ENCODE measurements at places on chromosomes 7 and 10.

DNA sequence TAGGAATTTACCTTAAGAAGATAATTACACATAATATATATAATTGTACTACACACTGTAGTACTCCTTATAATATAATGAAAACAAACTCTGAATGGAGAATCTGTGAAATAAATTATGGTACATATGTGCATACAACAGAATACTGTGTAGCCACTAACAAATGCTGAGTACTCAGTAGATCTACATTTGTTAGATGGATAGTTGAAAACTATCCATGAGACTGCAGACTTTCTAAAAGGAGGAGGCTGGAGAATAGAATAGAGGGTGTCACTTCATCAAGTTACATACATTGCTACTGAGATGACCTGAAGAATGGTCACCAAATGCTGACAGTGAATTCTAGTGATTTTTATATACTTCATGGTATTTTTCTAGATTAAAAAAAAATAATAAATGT lies 68.7 kb upstream of the OGDHL start:
- no peak for DNase-seq

DNA sequence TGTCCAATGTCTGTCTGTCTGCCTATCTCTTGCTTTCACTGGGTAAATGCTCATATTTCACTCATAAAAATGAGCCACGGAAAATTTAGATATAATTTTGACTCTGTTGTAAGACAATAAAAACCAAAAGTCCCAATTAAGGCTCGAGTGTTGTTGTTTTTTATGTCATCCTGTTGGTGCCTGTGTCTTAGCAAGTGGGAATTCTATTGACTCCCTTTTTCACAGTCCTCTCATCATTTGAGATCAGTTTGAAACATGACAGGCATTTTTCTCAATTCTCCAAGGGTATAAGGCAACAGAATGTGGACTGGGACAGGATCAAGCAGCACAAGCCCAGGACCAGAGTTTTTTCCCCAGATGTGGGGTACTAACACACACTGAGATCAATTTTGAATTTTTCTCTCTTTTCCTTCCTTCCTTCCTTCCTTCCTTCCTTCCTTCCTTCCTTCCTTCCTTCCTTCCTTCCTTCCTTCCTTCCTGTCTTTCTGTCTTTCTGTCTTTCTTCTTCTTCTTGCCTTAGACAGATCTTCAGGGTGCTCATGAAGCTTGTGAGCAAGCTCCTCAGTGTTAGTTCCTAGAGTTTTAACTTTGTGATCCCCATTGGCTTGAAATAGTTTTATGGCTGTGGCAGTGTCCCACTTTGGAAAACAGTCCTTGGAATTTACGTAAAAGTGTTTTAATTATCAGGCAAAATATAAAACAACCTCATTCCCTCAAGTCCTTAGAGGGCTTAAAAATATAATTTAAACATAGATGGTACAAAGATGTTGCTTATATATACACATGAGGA lies 3.2 kb upstream of the NEUROD6 start:
- DNase-seq: no peak

GRCh38 chr10:78457804-78458482 lies 424.3 kb downstream of the RPS24 start:
- DNase-seq: no peak

GRCh38 chr7:37216923-37217322 lies 231.7 kb downstream of the ELMO1 start:
- no peak for DNase-seq

DNA sequence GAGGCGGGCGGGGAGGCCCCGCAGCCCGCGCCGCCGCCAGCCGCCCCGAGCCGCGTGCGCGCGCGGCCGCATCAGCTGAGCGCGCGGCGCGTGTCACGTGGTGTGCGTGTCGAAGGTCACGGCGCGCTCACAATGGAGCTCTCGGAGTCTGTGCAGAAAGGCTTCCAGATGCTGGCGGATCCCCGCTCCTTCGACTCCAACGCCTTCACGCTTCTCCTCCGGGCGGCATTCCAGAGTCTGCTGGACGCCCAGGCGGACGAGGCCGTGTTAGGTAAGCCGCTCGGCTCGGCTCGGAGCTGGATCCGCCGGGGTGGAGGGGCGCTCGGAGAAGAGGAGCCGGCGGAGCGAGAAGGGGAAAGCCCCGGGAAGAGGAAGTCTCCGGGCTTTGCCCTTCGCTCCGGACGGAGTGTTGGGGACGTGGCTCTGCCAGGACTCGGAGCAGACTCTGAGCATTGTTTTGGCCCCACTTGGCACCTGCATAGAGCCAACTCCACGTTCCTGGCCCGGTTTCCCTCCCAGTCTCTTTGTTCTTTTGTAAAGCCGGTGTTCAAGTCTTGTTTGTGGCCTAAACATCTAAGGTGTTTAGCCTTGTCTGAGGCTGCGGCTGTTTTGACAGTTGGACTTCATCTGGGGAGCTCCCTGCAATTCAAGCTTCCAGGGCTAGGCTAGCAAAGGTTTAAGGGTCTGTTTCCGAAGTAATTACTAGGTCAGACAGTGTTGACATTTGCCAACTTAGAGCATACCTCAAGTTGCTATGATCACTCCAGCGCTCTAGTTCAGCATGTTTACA lies at the start of gene COMMD3:
Gene COMMD3, plus strand, starts transcription at position 103 of the 790 bp plus-strand sequence. Its CDS starts 30 bp downstream, at position 133.
- DNase-seq: peak; percentile 90

GRCh38 chr7:71770269-71770907 lies 638.4 kb downstream of the GALNT17 start:
- no peak for DNase-seq

GRCh38 chr10:132589015-132589414 lies 51.4 kb downstream of the INPP5A start:
- no peak for DNase-seq

GRCh38 chr10:58795560-58795959 lies 282.9 kb downstream of the BICC1 start:
- no peak for DNase-seq

DNA sequence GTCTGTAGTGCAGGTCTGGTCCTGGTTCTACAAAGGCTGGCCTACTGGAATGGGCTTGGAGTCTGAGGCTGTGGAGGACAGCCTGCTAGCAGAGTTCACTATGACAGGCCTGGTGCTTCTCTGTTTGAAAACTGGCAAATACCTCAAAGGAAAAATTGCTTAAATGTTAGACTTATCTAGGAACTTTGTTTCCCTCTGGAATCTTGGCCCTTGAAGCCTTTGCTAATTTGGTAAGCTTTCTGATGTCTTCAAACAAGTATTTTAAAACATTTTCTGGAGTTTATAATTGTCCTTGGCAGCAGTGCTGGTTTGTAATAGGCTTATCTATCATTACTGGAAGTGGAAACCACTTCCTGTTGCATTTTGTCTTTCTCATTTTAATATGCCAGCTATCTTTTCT lies 139.7 kb downstream of the TMEM26 start:
- no peak for DNase-seq

DNA sequence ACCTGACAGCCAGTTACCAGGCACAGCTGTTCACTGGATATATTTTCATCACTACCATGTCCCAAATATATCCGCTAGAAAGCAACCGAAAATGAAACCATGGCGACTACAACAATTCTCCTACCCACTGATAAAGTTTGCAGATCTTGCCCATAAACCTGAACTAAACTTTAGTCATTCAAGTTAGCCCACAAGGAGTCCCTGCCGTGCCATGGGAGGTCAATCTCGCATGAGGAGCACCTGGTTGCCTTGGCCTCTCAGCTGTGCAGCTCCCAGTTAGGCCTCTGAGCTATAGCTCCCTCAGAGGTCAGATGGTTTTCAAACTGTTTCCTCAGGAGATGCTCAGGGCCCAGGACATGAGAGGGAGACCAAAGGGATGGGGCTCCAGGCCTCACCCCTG lies 211.1 kb upstream of the RNF32 start:
- no peak for DNase-seq

DNA sequence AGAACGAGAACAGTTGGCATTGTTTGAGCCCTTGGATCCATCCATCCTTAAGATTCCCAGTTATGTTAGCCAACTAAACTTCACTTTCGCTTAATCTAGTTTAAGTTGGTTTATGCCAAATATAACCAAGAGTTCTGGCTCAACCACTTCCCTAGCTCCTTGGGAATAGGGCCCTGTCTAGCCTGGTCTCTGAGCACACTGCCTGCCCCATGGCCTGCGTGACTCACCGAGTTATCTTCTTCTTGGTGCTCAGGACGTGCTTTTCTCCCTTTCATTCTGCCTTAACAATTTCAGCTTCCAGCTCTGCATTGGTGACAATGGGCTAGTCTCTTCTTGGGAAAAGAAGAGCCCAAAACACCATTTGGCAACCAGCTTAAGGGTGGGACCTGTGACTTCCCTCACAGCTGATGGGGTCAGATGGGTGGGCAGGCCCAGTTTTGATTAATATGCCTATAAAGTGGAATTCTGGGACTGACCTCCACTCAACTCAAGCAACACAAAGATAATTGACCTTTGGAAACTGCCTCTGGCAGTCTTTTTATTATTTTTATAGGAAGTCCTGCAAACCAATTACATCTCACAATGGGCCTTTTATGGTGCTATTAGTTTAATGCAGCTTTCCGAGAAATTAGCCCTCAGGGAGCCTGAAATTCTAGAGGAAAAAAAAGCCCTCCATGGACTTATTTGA lies 126.4 kb downstream of the CFAP58 start:
- DNase-seq: no peak

DNA sequence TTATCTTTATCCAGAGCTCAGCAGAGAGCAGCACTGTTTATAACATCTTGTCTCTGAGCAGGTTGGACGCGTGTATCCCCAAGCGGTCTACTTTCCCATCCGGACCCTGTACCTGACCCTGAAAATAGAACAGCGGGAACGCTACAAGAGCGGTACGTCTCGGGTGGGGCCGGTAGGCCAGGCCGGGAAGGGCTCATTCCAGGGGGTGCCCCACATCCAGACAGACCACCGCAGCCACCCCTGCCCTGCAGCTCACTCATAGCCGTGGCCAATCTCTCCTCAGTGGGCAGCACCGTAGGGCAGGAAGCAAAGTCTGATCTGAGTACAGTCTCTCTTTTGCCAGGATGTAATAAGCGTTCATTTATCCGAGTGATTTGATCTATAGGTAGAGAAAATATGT lies 113.7 kb downstream of the TRRAP start:
- DNase-seq: no peak

DNA sequence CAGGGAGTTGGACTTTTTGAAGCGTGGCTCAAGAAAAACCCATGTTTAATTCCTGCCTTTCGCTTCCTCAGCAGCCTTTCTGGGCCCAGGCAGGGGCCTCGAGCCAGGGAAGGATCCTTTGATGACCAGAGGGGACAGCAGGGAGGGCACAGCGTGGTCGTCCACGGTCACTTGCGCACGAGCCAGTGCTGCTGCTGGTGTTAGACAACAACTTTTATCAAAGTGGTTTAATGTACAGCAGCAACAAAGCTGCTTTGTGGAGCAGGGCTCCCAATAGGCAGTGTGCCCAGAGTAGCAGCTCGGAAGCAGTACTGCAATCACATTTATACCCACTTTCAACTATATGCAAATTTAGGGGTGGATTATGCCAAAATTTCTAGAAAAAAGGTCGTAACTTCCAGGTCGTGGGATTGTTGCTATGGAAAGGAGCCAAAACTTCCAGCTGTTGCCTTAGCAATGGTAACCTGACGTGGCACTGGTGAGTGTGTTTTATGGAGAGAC lies 6.1 kb downstream of the GIMAP1 start:
- DNase-seq: no peak

GRCh38 chr7:37429435-37429791 lies 19.3 kb downstream of the ELMO1 start:
- no peak for DNase-seq

DNA sequence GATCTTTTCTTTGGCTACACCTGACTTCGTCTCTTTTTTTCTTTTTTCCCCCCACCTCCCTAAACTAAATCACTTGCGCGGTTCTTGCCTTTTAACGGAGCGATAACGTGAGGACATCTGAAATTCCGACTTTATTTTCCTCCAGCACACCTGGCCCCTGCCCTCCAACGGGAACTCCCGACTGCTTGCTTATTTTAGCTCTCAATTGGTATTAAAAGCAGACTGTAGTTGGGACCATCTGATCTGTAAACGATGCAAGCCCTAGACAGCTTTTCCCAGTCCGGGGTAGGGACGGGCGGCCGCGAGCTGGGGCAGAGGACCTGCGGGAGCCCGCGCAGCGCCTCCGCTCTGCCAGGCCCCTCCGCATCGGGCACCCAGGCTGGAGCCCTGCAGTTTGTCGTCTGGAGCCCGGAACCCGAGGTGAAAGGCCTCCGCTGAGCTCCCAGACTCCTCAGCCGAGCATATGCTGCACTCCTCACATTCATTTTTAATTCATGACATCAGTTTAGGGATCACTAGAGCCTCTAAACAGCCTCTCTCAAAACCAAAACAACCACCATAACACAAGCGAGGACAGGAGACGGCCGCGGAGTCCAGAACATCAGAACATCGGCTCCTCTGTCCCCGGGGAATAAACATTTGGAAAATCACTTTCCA lies 10.0 kb upstream of the EMX2 start:
- DNase-seq: no peak

DNA sequence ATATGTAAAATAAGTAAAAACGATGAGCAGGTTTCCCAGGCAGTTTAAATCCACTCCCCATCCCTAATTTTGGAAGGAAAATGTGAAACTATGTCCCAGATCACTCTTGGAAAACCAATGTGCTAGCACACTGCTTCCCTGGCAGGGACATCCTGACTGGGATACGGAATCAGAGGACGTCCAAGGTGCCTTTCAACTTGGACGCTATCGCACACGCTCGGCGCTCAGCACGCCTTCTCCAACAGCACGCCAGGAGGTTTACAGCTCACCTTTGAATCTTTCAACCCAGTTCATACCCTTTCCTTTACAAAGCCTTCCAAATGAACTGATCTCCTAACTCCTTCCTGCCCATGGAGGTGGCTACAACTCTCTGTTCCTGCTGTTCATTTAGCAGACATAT lies 47.1 kb downstream of the BEND7 start:
- no peak for DNase-seq

DNA sequence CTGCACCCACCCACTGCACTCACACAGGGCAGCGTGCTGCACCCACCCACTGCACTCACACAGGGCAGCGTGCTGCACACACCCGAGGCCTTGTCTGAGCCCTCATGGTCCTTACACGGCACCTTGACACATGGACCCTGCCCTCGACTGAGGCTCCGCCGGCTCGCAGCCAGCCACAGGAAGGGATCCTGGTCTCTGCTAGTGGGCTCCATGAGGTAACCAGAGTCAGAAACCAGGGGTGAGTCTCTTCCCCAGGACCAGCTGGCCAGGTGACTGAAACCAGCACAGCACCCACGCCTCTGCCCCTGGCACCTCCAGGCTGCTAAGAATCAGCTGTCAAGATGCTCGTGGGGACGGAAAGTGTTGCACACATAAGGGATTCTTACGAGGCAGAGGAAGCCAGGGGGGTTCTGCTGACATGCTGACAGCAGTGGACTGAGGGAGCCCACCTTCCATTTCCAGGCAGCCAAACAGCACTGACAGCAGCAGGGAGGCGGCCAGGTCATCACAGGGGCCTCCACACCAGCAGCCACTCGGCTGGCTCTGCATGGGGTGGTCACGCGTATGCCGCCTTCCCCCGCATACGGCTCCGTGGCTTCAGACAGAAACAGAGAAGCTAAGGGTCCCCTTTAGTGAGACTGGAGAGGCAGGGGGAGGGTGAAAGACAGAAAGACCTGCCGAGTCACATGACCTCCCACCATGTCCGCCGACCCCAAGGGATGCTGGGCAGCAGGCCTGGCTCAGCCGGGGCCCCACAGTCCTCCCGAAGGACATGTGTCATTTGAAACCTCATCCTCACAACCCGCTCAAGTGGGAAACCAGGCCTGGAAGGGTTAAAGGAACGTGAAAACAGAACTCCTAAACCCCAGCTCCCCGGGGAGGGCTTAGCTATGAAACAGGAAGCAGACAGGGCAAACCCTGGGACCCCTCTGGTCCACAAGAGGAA lies 34.2 kb downstream of the GPER1 start:
- no peak for DNase-seq

- DNase-seq: no peak
Measured at GRCh38 chr7:84230491-84230890, 35.9 kb upstream of the SEMA3A start.

Data from erythroblast (primary cell).